ENCODE measurements at places on chromosomes 12 and 14.

DNA sequence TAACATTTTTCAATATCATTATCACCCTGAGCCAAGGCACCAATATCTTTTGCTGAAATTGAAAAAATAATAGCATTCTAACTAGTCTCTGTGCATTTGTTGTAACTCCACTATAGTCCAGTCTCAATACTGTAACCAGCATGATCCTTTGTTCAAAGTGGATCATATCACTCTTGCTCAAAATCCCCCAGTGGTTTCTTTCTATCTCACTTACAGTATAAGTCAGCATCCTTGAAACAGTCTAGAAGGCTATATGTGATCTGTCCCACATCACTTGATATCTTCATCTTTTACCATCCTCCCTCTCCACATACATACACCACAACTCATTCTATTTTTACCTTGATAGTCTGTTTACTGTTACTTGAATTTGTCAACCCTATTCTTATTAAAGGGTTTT, 435.7 kb downstream of the CCER1 start:
- DNase-seq, result no peak

GRCh38 chr12:57190037-57190436, 26.6 kb upstream of the NXPH4 start:
- no peak for DNase-seq

DNA sequence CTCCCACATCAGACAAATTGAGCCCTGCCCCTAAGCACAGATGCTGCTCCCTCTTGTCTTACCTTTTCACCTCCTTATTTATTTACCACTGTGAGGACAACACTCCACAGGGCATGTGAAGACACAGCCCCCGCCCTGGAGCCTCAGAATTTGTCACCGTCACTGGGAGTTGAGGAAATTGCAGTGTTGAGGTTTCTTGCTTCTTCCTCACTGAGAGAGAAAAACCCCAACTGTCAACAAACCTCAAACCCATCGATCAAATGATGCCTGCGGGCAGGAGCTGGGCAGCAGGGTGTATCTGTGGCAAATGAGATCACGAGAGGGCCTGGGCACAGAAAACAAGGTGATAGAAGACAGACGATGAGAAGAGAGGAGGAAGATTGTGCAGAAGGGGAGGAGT, 30.5 kb upstream of the PLEKHG3 start:
- DNase-seq, result no peak

DNA sequence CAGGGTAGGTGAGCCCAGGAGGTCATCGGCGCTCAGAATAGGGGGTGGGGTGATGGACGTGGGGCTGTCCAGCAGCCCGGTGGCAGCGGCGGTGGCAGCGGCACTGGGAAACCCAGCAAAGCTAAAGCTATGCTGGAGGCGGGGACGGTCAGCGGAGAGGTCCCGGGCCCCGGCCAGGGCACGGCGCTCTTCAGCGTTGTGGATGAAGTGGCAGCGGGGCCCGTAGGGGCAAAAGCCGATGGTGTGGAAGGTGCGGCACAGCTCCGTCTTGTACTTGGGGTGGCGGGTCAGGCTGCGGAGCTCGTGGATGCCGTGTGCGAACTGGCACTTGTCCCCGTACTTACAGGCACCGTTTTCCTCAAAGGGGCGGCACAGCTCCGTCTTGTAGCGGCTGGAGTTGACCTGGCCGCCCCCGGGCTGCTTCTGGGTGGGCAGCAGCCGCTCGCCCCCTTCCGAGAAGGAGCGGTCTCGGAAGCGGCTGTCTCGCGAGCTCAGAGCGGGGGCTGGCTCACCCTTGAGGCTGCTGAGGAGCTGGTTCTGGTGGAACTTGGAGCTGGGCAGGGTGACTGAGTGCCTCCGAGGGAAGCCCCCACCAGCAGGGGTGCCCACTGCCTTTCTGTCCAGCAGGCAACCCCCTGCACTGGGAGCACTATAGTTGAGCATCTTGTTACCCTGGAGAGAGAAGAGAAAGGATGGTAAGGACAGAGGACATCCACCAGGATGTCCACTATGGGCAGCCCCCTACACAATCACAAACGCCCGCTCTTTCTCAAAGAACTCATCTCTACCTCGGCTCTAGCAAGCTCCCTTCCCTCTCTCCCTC, 2.8 kb downstream of the ZFP36L1 start:
- DNase-seq, result no peak
